ENCODE measurements at places on chromosomes 16 and 17. TPM values are rescaled to one million over a fixed set of nuclear protein-coding genes. Genes with fewer than 3 reads are reported as not detected.

DNA sequence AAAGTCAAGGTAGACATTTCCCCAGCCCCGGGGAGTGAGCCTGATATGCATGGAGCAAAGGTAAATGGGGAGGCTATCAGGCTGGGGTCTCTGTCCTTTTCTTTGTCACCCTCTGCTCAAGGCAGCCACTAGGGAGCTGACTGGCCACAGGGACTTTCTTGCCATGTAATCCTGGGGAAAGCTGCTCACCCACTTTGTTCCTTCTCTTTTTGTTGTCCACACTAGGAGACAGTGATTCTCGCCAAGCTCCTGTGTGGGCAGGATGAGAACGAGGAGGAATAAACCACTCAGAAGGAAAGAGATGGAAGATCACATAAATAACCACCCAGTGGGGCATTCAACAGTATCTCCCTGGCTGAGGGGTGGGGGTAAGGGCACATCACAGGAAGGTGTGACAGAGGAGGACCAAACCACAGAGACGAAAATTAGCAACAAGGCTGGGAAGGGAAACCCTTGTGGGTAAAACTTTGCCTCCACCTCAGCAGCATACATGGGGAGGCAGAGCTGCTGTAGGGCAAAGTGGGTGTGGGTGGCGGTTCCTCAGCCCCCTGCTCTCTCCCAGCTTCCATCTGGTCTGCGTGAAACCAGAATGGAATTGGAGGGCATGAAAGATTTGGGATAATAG, 26.2 kb upstream of the CCL1 start:
- DNase-seq: no peak
- H3K36me3 ChIP-seq: no peaks in the 10 kb centered on the region
- no peaks in the 10 kb centered on the region for H3K27me3 ChIP-seq
- H3K4me1 ChIP-seq: peaks cover 8% of the 10 kb centered on the region
- H3K4me3 ChIP-seq: no peak overlapping the region
- H3K27ac ChIP-seq: no peak overlapping the region

DNAI2 gene
- not detected for total RNA-seq

DNA sequence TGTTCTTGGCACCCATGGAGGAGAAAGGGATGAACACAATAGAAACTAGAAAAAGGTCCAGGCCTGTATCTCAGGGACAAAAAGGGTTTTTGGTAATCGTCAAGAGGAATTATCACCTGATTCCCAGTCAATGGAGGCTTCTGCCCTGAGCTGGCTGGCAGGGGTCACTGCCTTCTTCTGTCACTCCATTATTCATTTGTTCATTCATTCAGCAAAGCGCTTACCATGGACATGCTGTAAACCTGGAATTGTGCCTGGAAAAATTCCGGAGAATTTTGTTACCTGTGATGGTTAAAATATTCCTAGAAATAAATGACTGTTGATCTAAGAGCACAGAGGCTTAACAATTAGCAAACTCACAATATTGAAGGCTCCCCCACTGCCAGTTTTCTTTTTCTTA, 212.3 kb downstream of the SHISA9 start:
- no peak overlapping the region for H3K4me3 ChIP-seq
- H3K27me3 ChIP-seq: no peaks in the 10 kb centered on the region
- no peak for DNase-seq

KIF18B gene
- 0.72 TPM for total RNA-seq

DNA sequence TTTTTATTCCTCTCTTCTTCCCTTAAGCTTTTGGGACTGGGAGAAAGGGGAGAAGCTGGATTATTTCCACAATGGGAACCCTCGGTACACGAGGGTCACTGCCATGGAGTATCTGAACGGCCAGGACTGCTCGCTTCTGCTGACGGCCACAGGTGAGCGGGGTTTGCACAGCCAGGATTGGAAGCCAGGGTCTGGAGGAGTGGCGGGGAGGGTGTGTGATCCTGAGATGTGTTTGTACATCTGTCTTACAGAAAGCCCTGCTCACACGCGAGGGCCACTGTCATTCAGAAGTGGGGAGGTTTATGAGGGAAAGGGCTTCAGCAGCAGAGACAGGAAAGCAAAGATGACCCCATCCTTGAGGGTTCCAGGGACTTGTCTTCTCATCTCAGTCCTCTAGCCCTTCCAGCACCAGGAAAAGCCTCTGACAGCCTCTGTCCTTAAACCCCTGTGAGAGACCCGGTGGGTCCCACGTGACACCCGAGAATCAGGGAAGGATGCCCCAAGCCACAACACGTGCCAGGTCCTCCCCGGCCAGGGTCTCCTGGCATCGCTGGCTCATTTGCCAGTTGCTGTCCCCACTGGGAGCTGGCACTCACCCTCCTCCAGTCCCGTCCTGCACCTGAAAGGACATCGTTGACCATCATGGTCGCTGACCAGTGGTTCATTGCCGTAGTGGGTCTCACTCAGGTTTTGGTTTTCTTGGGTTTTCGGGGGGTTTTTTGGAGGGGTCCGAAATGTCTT, 44.3 kb upstream of the CHMP6 start:
- H3K27ac ChIP-seq: no peak overlapping the region
- peak; percentile 79 for DNase-seq
- no peaks in the 10 kb centered on the region for H3K27me3 ChIP-seq
- H3K36me3 ChIP-seq: peaks cover 11% of the 10 kb centered on the region
- H3K4me1 ChIP-seq: peaks cover 1% of the 10 kb centered on the region

- H3K4me3 ChIP-seq: no peak overlapping the region
- H3K4me1 ChIP-seq: peaks cover 20% of the 10 kb centered on the region
- H3K36me3 ChIP-seq: no peaks in the 10 kb centered on the region
- no peak overlapping the region for H3K27ac ChIP-seq
- peak; percentile 66 for DNase-seq
- H3K27me3 ChIP-seq: no peaks in the 10 kb centered on the region
These were observed 5.1 kb upstream of the RPL26 start for GRCh38 chr17:8387914-8388651.

DNA sequence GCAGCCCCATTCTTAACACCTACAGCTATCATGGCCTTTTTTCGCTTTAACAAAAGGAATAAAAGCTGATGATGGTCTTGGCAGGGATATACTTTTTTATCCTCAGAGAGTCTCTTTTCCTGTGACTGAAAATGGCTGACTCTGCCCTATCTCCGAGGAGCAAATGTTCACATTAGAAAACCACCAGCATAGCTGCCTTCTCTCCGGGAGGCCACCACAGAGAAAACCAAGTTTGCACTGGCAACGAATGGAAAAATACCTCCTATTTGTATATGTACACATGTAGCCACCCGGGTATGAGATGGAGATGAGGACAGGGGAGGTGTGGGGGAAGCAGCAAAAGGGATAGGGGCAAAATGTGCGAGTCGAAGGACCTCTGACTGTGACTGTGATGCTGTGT, 88.2 kb downstream of the STX8 start:
- DNase-seq: no peak
- H3K27me3 ChIP-seq: no peaks in the 10 kb centered on the region
- H3K4me1 ChIP-seq: no peaks in the 10 kb centered on the region
- H3K4me3 ChIP-seq: no peak overlapping the region

WFIKKN2 gene
- under 0.01 TPM for total RNA-seq

GSDMA gene
- not detected for total RNA-seq

DNA sequence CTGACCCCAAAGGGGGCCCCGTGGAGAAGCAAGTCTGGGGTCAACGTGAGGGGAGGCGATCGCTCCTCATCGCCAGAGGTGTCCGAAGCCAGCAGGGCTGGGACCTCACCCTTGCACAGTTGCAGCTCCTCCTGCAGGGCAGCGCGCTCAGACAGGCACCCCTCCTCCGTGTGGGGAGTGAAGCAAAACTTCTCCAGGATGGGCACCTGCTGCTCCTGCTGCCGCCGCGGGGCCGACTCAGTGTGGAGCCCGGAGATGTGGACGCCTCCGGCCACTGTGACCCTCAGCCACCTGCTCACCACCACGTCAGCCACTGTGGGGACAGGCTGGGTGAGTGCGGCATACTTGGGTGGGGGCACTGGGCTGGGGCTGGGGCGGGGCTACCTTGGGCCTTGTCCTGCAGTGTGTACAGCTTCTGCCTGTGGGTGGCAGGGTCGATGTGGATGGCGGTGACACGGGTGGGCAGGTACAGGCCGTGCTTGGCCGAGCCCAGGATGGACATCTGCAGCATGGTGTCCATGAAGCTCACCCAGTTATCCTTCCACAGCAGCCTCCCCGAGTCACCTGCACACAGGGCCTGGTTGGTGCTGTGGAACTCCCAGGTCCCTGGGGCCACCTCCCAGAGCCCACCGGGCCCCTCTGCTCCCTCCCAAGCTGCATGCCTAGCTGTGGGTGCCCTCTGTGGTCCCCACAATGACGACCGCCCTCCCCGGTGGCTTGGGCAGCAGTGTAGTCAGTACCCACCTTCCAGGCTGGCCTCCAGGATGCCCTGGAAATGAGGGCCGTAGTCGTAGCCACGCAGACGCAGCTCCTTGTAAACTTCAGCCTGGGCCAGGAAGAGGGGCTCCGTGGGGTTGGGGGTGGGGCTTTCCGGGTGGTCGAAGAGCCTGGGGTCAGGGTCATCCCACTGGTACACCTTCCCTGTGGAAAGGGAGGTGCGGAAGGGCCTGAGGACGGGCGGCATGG, 10.8 kb downstream of the FASN start:
- no peak overlapping the region for H3K27ac ChIP-seq
- no peak overlapping the region for H3K4me3 ChIP-seq
- no peaks in the 10 kb centered on the region for H3K27me3 ChIP-seq
- no peaks in the 10 kb centered on the region for H3K4me1 ChIP-seq
